Regular cardiac myocyte (primary cell): ENCODE measurements at places on chromosomes 7 and 10. TPM values are rescaled to one million over a fixed set of nuclear protein-coding genes. Genes with fewer than 3 reads are reported as not detected.

The PDSS1 gene
- 3.7 and 9.2 TPM in 2 replicates for total RNA-seq

The SLC18A3 gene
- total RNA-seq, result under 0.01 TPM in 1 of 2 replicates, not detected in the other

The OR2A5 gene
- total RNA-seq, result not detected in 2 replicates

The SHH gene
- total RNA-seq, result under 0.01 and 0.28 TPM in 2 replicates

The CALML3 gene
- not detected in 2 replicates for total RNA-seq

The NYAP1 gene
- total RNA-seq, result 0.19 and 0.85 TPM in 2 replicates

The PRKAR1B gene
- 10.7 and 13.2 TPM in 2 replicates for total RNA-seq

The NEUROD6 gene
- not detected in 2 replicates for total RNA-seq

The SPAM1 gene
- total RNA-seq, result not detected in 2 replicates

The KNDC1 gene
- total RNA-seq, result 0.19 and 0.85 TPM in 2 replicates

The NODAL gene
- total RNA-seq, result not detected in 2 replicates

The BAIAP2L1 gene
- total RNA-seq, result 2.7 and 3.1 TPM in 2 replicates

The PODXL gene
- total RNA-seq, result 2.0 and 29.1 TPM in 2 replicates

The ACHE gene
- under 0.01 and 0.28 TPM in 2 replicates for total RNA-seq

The EIF3A gene
- total RNA-seq, result 122 and 156 TPM in 2 replicates

The HIBADH gene
- total RNA-seq, result 62.7 and 78.6 TPM in 2 replicates

The RAB18 gene
- 55.0 and 59.8 TPM in 2 replicates for total RNA-seq

The LSM8 gene
- total RNA-seq, result 29.3 and 32.0 TPM in 2 replicates

The H2BK1 gene
- not detected in 2 replicates for total RNA-seq

The TAS2R60 gene
- 0.28 TPM in 1 of 2 replicates, not detected in the other for total RNA-seq

The ASZ1 gene
- total RNA-seq, result not detected in 2 replicates

The SSC4D gene
- 0.77 and 1.4 TPM in 2 replicates for total RNA-seq

The ABCB1 gene
- total RNA-seq, result 1.2 and 2.0 TPM in 2 replicates

The NPSR1 gene
- not detected in 2 replicates for total RNA-seq

The ERVW-1 gene
- not detected in 2 replicates for total RNA-seq

The METTL27 gene
- 9.9 and 11.5 TPM in 2 replicates for total RNA-seq

The PAPOLB gene
- total RNA-seq, result 0.19 and 0.28 TPM in 2 replicates

The EN2 gene
- total RNA-seq, result not detected in 2 replicates

The COPG2 gene
- 25.9 and 26.2 TPM in 2 replicates for total RNA-seq

The AQP1 gene
- 111 and 152 TPM in 2 replicates for total RNA-seq

The AGAP5 gene
- total RNA-seq, result 2.0 and 2.1 TPM in 2 replicates
